Myocyte (in vitro differentiated cells): ENCODE measurements at places on chromosomes 16 and 17. TPM values are rescaled to one million over a fixed set of nuclear protein-coding genes. Genes with fewer than 3 reads are reported as not detected.

DNA sequence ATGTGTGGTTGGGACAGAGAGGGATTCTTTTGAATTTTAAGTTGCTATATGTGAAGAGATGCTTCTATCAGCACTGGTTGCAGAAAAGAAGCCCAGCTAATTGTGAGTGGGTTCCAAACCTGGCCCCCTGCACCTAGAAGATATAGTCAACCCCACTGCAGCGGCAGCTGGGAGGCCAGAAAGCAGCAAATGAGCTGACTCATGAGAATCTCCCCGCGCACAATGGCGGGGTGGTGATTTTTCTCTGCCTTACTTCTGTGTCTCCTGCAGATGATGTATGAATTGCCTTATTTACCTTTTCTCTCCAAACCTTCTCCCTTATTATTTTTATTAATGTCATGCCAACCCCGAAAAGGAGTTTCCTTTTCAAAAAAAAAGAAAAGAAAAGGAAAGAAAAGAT lies 89.7 kb downstream of the MAF start:
- no peak for DNase-seq

DNA sequence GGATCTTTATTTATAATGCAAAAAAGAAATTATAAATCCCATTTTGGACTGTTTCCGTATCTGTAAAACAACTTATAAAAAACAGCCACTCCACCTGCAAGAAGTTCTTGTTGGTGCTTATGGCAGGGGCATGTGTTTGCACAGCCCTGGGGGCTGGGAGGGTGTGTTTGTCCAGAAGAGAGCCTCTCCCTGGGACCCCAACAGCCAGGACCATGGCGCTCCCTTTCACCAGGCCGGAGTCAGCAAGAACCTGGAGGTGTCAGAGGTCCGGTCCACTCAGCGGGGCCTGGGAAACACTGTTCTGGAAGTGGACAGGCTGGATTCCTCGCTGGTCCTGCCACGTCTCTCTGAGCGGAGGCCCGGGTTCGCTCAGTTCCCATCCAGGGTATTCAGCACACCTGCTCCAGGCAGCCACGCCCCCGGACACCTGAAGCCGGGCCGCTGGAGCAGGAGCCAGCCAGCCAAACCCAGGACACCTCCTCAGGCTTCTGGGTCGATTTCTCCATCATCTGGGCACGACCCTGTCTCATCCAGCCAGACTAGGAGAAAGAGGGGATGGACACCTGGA lies 18.9 kb upstream of the GINS2 start:
- DNase-seq: no peak

GRCh38 chr17:49193513-49194296 lies 16.7 kb downstream of the GNGT2 start:
- DNase-seq: no peak

DNA sequence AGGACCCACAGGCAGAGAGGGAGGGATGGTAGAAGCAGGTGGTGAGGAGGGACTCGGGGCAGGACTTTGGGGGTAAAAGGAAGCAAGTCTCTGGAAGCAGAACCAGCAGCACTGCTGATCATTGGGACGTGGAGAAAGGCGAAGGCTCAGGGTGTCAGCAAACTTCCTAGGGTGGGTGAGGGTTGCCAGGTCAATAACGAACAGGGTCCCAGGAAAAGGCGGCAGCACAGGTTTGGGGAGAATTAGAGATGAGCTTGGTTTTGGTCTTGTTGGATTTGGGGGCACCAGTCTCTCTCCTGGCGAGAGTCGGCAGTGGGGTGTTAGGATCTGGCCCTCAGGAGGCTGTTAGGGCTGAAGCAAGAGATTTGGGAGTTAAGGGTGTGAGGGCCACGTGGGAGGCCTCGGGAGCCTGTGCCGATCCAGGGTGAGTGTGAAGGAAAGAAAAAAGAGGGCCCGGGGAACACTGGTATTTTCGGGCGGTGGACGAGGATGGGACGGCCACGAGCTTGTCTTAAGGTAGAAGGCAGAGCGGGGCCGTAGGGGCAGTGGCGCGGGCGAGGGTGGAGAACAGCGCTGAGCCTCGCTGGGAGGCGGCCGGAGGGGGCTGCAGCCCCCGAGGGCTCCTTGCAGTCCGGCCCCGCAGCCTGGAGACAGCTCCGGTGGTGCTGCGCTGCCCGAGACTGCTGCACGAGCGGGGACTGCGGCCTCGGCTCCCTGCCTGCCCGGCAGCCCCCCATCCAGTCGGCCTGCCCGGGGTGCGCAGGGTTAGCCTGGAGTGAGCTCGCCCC lies 765 bp upstream of the ADORA2B start:
- no peak for DNase-seq

DNA sequence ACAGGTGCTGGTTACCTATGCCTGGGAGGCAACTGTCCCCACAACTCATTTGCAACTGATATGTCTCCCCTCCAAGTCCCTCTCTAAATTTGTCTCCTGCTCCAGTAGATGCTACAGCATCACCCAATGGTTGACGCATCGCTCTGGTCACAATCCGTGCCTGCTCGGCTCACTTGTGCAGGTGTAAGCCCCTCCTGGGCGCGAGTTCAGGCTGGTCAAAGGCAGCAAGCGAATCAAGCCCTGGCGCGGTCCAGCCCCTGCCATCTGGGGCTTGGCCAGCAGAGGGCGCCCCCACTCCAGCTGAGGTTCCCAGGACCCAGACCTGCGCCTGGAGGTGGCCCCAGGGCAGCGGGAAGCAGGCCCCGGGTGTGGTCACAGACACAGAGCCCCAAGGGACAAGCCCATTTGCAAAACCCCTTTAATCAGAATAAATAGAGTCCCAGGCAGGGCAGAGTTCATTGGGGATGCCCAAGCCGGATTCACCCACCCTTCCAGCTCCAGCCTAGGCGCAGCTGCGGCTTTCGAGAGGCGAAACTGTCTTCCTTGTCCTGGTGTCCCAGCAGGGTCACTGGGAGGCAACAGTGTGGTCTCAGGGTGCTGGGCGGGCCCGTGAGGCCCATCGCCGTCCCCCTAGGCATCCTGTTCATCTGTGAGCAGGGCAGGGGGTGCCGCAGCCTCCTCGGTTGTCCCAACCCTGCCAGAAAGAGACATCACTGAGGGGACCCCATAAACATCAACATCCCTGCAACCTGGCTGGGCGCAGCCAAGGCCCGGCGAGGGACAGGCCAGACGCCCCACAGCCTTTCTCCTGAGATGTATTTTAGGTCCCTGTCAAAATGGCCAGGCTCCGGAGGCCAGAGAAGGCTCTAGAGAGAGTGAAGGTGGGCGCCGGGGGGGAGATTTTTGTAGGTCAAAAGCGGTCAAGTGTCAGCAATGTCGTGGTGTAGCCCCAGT lies 15.8 kb downstream of the TMC6 start:
- peak; percentile 50 for DNase-seq

- DNase-seq: no peak
Observed at GRCh38 chr17:19830061-19830460, 37.7 kb downstream of the ULK2 start.

TPSD1 gene
- total RNA-seq: not detected in 2 replicates

ZNF213 gene
- 4.3 and 5.0 TPM in 2 replicates for total RNA-seq

DNA sequence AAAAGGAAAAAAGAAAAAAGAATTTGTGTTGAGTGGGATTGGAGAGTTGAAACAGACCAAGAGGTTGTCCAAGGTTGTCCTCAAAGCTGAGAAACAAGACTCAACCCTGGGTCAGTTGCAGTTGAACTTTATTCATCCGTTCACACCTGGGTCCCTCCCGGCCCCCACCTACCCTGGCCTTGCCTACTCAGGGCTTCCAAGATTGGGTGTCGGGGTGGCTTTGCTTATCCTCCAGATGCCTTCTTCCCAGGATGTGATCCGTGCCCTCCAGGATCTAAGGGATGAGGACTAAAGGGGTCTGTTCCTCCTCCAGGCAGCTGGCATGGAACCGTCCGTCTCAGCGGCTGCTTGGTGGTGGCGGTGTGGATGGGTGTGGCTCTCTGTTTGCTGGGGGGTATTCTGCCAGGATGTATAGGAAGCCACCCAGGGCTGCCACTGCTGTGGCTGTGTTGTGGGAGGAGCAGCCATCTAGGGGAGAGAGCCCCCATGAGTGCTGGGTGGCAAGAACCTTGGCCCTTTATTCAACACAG lies 10.3 kb upstream of the NAGPA start:
- no peak for DNase-seq

DNA sequence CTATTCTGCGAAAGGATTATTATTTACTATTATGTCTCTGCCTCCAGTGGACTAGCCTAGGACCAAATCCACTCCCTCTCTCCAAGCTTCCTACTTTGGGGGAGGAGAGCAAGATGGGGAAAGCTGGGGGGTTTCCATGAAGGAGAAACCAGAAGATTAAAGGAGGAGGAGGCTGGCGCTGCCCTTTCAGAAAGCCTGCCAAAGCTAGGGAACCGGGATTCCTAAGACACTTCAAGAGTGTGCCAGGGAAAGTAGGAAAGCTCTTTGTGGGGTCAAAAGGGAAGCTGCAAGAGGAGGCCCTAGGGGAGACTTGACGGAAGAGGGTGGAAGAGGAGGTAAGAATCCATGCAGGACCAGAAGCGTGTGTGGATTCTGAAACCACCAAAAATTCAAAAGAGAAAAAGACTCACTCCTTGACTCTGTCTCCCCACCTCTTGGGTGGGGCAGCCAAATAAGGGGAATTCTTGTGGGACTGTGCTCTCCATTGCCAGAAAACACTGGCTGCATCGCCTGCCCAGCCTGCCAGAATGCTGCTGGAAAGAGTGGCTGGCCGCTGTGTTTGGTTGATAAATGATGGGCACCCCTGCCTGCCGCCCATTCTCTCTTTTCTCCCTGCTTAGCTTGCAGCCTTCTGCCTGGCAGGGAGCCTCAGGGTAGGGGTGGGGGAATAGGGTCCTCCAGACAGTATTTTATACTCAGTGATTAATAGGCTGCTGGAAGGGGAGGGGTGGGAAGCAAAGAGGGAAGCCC lies 11.8 kb upstream of the KAT7 start:
- DNase-seq: no peak

GRCh38 chr17:17826342-17826713 lies 10.5 kb downstream of the SREBF1 start:
- DNase-seq: no peak

TM4SF5 gene
- not detected in 2 replicates for total RNA-seq

TNFRSF13B gene
- total RNA-seq: not detected in 2 replicates

ZP2 gene
- not detected in 2 replicates for total RNA-seq

GRCh38 chr17:50691550-50692447 lies 15.9 kb downstream of the ANKRD40 start:
- no peak for DNase-seq

PIMREG gene
- 1.0 and 5.3 TPM in 2 replicates for total RNA-seq

DNA sequence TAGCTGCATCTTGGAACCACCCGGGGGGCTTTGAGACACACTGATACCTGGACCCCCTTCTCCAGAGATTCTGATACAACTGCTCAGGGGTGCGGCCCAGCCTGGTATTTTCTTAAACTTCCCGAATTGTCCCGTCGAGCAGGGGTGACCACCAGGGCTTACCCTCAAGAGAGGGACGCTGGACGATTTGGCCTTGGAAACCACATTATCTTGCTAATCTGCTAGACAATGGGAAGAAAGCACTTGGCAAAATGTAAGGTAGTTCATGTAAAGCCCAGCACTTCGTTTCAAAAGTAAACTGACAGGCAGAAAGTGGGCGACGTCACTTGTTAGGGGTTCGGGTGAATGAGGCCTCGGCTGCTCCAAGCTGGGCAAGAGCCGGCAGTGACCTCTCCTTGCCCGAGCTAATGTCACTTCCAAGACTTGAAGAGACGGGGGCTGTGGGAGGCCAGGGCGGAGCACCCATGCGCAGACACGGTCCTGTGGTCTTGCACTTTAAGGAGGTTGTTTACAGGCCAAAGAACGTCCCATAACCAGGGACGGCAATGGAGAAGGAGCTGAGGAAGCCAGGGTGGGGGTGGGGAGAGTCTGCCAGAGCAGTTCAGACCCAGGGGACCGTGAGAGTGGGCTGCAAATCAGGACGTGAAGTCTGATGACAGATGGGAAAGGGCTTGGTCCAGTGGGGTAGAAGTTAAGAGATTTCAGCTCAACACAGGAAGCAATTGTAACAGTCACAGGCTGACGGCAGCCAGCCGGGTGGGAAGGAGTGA lies 152.7 kb upstream of the GSE1 start:
- DNase-seq: no peak

RHBDL1 gene
- total RNA-seq: 1.5 and 1.6 TPM in 2 replicates

SSTR5 gene
- total RNA-seq: 0.29 and 1.6 TPM in 2 replicates

- DNase-seq: no peak
Observed at GRCh38 chr16:2022723-2023091, 3.1 kb downstream of the NPW start.

GRAP gene
- 0.31 TPM in 1 of 2 replicates, not detected in the other for total RNA-seq

TMC8 gene
- total RNA-seq: not detected in 2 replicates

GRCh38 chr16:9966569-9967157 lies 215.6 kb downstream of the GRIN2A start:
- no peak for DNase-seq

GRCh38 chr16:11229906-11230305 lies 26.1 kb downstream of the SOCS1 start:
- no peak for DNase-seq

KIF18B gene
- total RNA-seq: 0.03 TPM in 1 of 2 replicates, not detected in the other

- no peak for DNase-seq
Observed at GRCh38 chr16:58727028-58727781, 6.9 kb downstream of the GOT2 start.

DNA sequence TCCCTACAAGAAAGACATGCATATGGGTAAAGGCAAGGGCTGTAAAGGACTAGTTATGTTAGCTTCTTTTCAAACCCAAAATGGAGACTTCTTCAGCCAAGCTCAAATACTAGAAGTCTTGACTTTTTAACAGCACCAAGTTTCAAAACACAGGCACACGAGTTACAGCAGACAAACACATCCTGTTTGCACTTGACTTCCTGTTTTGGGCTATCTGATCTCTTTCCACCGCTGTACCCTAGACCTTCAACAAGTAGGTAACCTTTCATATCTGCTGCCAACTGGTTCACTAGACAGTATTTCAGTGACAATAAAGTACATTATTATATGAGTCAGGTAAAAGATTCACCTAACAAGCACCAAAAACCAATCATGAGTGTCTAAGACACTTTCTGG lies 12.3 kb downstream of the RFFL start:
- DNase-seq: no peak

DNA sequence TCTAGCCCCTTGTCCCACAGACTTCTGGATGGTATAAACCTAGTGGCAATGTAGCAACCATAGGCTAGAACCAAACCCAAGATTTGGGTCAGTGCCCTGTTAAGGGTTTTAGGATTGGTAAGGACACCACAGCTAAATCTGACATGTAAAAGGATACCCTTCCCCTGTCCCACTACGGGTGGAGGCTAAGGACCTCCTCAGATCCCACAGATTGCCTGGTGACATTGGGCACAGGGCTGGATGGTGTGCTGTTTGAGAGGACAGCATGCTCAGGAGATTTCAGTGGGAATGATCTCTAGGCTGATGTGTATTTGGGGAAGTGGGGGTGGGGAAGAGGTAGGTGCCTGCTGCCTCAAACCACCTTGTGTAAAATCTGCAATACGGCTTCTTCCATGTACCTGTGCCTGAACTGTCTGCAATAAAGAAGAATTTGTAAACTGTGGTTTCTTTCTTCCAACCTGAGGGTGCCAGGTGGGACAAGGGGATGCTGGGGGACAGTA lies 671 bp upstream of the EDC4 start:
- DNase-seq: no peak

DNA sequence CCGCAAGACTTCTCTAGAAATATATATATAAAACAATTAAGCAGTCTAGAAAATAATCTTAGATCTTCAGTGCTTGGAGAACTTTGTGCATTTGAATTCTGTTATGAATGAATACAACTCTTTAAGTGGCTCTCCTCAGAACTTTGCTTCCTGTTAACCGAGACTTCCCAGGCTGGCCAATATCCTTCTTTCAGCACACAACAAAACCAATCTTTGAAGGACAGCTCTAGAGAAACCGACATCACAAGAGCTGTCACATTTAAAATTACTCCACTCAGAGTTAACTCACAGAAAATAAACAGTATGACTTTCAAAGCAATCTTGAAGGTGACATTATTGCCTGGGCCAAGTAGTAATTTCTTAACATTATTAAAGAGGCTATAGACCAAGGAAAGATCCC lies 49.7 kb upstream of the ITGA2B start:
- peak; percentile 26 for DNase-seq
